Stimulated activated CD4-positive, alpha-beta T cell treated with anti-CD3 and anti-CD28 coated beads, TNF-alpha, amount 100 ng/mL, for 1 hour (primary cell): ENCODE measurements at places on chromosomes 1 and 21.

GRCh38 chr1:3463013-3463385, 8.5 kb downstream of the ARHGEF16 start:
- DNase-seq = no peak

- no peak for DNase-seq
Measured at GRCh38 chr1:2460203-2460602, 15.9 kb upstream of the PLCH2 start.

GRCh38 chr21:29656504-29657239, 283.1 kb downstream of the GRIK1 start:
- no peak for DNase-seq

- no peak for DNase-seq
Measured at GRCh38 chr1:183968386-183968785, 69.1 kb downstream of the COLGALT2 start.

DNA sequence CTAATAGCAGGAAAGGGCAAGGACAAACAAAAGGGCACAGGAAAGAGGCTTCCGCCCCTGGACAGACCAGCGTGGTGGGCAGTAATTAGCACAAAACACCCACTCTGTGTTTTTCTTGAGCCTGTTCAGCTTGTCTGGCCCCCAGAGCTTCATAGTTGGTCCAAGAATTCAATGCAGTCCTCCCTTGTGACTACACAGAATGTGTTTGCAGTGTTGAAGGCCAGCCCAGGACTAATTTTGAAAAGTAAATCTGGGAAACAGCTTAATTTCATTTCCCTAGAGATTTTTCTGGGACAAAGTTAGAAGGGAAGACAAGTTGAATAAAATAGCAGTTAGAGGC, 49.2 kb upstream of the LMO4 start:
- no peak for DNase-seq

DNA sequence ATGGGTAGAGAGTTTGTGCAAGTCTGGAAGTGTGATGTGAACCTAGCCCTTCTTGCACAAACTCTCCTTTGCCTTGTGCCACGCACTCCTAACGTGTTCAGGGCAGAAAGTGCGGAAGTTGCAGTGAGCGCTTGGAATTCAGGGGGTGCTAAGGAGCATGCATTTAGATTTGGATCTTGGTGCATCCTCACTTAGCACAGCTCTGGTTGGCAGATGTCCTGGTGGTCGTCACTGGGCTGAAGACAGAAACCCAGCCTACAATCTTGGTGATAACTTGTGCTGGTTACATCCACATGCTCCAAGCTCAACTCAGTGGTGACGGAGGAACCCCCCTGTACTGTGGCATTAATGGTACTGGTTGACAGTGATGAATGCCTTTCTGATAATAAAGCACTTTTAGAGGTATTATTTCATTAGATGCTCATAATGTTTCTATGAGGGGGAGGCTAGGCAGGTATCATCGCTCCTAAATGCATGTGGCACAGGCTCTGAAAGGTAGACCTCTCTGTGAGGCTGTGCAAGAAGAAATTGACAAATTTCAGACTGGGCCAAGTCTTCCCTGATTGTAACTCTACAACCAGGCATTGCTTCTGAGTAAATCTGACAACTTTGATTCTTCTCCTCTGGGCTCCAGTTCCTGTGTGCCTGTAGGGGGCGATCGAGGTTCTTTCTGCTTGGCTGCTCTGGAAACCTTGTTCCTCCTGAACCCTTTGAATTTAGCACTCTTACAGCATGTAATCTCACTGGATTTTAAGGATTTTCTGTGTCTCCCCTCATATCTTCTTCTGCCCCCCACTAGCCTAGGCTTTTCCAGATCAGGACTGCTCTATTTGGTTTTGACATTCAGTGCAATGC, 40.6 kb downstream of the MAPKAPK2 start:
- no peak for DNase-seq

- no peak for DNase-seq
Measured at GRCh38 chr1:94099303-94099702, 21.6 kb downstream of the ABCA4 start.

DNA sequence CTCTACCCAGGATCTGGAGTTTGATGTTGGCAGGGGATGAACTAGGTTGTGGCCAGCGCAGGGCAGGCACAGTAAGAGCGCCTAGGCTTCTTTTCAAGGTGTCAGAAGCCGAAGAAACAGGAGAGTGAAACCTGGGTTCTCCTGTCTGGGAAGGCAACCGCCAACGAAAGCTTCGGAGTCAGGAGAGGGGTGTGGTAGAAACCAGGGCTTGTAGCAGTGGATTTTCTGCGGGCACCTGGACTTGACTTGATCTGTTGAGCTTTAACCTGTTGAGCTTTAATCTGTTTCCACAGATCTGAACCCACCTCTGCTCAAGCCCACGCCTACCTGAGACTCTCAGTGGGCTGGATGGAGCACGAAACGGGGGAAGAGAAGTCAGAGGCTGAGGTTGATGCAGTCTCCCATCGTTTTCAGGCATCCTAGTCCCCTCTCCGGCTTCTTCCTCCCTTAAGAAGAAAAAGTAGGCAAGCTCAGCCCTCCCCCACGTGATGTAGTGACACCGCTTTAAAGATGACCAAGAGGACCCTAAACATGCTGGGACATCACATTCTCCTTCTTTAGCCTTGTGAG, 9.3 kb downstream of the HLX start:
- no peak for DNase-seq

DNA sequence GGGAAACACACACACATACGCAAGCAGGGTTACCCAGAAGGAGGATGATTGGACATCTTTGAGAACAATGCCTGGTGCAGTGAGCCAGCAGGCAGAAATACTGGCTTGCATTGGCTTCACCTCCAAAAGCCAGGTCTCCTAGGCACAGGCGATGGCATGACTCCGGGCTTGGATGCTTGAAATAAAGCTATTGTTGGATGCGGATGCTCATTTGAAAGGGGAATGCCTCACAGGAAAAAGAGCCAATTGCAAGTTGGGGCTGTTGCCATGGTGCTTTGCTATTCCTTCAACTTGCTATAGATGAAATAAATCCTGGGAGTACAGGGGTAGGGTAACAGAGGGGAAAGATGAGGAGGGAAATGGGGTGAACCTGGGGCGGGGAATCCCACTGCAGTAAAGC, 180.7 kb upstream of the SGIP1 start:
- no peak for DNase-seq

DNA sequence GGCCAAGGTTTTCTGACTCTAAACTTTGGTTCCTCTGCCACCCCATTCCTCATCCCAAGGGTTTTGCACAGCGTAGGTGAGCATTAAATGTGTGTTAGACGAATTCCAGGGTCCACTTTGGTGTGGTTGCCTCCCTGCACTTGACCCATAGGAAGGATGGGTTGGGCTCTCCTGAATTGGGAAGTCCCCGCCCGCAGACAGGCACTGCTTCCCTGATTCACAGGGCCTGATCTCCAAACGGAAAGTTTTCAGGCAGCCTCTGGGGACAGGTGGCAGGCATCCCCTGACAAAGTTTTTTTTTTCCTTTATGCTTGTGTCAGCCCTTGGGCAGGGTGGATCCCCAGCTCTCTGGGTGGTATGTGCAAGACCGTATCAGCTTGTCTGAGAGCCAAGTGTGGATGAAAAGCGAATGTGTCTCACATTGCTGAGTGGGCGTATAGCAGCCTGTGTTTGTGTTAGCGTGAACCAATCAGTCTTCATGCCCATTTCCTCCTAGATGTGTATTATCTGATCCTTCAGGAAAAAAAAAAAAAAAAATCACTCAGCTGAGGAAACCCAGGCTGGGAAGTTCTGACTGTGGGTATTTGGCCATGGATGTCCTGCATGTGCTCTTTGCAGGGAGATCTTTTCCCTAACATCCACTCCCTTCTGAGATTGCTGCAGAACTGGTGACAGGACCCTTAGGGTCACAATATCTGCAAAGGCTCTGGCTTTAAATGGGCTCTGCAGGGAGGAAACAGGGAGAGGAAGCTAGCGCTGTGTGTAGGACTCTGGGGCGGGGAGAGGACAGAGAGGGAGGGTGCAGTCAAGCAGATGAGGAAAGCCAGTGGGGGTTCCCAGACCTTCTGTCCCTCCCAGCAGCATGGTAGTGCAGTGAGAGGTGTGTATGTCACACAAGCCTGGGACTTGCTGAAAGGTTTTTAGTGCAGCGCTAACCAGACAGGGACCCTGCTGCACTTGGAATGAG, 42.2 kb upstream of the TRABD2B start:
- no peak for DNase-seq

DNA sequence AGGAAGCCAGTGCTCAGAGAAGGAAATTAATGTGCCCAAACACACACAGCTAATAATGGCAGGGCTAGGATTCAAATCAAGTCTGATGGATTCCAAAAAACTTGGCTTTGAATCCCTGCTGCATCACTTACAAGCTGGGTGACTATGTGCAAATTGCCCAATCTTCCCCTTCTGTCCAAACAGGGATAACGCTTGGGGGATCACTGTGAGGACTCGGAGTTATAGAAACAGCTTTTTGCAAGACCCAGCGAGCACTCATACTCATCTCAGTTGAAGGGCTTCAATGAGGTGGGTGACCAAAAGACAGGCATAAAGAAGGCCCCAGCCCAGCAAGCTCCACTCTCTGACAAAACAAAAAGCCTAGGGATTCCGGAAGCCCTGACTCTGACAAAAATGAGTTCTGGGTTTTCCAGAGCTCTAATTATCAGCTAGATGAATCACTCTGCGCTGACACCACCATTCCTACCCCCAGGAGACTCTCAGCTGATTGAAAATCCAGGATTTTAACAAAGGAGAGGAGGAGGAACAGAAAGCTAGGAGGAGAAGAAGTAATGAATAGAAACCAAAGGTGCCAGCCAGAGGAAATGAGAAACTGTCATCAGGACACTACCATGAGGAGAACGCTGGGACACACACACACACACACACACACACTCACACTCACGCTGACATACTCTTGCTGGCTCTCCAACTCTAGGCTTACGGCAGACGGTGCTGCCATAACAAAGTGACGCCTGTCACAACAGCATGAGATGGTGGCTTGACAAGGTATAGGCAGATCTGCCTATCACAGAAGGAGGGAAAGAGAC, 1.6 kb upstream of the STK40 start:
- DNase-seq = no peak

DNA sequence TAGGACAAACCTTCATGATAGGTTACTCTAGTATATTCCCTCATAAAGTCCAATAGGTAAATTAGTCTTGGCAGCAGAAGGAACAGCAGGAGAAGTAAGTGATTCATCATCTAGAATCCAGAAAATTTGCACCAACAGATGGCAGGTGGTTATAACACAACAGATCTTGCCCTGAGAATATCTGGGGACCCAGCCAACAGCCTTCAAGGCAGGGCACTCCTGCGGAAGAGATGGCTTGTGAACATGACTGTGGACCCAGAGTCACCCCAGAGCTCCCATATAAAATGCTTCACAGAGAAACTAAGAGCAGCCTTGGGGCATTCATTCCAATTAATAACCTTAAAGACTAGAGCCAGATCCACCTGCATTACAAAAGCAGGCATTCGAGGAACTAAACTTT, 7.9 kb upstream of the PLA2G2C start:
- no peak for DNase-seq

DNA sequence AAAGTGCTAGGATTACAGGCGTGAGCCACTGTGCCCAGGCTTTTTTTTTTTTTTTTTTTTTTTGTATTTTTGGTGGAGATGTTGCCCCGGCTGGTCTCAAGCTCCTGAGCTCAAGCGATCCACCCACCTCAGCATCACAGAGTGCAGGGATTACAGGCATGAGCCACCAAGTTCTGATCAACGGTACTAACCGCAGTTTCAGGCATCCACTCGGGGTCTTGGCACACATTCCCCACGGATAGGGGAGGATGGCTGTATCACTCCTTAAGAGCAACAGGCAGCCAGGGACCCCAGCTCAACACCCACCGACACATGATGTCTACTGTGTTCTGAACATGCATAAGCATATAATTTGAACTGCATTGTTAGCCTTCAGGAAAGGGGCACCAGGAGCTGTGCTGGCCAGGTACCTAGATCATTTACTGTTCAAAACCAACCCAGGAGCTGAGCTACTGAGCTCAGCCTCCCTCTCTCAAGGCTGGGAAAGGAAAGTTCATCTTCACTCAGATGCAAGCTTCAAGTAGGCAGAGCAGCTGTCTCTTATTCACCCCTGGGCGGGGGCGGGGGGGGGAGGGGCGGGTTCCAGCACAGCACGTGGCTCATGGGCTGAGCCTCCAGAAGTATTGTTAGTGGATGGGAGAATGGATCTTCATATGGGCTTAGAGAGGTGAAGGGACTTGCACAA, 24.7 kb downstream of the CAPZB start:
- no peak for DNase-seq

GRCh38 chr1:167516404-167517388, 1.6 kb downstream of the CD247 start:
- DNase-seq = no peak

GRCh38 chr1:229264487-229264886, 6.4 kb upstream of the RAB4A start:
- DNase-seq = no peak

- DNase-seq = no peak
Measured at GRCh38 chr1:224497714-224498573, 63.3 kb upstream of the WDR26 start.

GRCh38 chr1:40045182-40045581, 4.7 kb downstream of the CAP1 start:
- no peak for DNase-seq

- no peak for DNase-seq
Measured at GRCh38 chr1:39819091-39819812, 30.6 kb upstream of the BMP8B start.

- DNase-seq = no peak
Measured at GRCh38 chr1:66563941-66564630, 30.1 kb downstream of the SGIP1 start.

GRCh38 chr1:70220517-70221237, 503 bp upstream of the SRSF11 start:
- no peak for DNase-seq

DNA sequence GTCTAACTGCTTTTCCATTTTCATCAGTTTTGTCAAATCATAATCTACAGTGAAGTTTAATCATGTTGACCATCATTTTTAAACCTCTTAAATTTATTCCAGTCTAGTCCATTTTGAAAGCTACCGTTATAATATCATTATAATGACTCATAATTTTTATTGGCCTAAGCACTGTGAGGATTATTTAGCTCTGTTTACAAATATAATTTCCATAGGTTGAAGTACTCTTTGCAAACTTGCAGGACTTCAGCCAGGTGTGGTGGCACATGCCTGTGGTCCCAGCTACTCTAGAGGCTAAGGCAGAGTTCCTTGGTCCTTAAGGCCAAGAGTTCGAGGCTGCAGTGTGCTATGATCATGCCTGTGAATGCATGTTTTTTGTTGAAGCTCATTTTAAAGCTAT, 54.3 kb downstream of the MAP3K21 start:
- DNase-seq = no peak

DNA sequence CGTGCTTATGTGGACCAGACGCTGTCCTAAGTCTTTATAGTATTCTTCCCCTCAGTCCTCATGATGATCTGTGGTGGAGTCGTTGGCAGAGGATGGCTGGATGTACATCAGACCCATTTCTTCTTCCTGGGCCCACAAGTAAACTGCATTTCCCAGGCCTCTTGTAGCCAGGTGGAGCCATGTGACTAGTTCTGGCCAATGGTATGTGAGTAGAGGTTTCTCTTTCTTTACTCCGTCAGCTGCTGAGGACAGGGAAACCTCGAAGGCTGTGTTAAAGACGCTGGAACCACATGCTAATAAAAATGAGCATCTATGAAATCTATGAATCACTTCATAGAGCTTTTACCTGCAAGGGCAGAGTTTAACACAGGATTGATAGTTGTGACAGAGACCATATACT, 18.7 kb upstream of the ZNF362 start:
- DNase-seq = no peak

- DNase-seq = no peak
Measured at GRCh38 chr1:1680031-1680911, 12.3 kb downstream of the SLC35E2B start.

- DNase-seq = no peak
Measured at GRCh38 chr1:230808281-230808872, 59.9 kb downstream of the C1orf198 start.

- DNase-seq = no peak
Measured at GRCh38 chr21:25907573-25908275, 173.0 kb downstream of the GABPA start.
